Eye (tissue), 1 donor: ENCODE measurements at places on chromosomes 7 and 10.
A peak's percentile ranks its signal among the peaks of the same experiment; 100 is the strongest.

DNA sequence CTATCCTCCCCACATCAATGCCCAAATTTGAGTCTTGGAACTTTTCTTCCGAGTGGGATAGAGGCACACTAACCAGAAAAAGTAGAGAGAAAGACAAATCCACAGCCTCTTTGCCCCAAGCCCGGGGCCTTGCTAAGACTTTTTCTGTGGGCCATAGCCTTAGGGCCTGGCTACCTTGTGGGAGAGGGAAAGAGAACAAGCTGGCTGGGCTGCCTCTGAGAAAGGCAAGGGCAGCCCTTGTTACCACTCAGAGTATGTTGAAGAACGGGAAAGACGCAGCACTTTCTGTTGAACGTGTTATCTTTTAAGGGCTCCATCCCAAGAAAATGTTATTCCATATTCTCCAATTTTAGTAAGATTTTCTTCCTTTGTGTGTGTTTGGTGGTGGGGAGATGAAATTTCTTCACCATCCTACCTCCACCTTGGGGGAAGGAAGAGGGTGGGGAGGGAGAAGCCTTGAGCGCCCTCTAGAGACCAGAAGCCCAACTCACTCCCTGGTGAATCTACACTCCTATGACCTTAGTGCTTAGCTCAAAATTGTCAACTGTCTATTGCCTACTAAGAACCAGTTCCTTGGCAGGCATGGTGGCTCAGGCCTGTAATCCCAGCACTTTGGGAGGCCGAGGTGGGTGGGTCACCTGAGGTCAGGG, 3.9 kb upstream of the NRF1 start:
- peak; percentile 28 for DNase-seq

- no peak for DNase-seq
These were observed 481.0 kb upstream of the SEMA3A start for GRCh38 chr7:84675633-84676034.

DNA sequence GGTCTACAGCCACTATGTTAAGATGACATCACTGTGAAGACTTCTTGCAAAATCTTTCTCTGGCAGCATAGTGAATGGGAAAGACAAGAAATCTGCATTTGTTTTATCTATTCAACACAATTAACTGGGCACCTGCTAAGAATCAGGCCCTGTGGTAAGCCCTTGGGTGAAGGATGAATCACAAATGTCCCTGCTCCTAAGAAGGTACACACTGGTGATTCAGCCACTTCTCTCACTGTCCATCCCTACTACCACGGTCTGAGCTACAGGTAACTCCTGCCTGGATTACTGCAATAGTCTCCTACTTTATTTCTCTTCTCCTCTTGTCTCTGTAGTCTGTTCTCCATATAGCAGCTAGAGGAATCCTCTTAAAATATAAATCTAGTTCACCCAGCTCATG, 116.1 kb downstream of the HIBADH start:
- DNase-seq = no peak

GRCh38 chr10:34423673-34424625, 391.1 kb downstream of the PARD3 start:
- no peak for DNase-seq

DNA sequence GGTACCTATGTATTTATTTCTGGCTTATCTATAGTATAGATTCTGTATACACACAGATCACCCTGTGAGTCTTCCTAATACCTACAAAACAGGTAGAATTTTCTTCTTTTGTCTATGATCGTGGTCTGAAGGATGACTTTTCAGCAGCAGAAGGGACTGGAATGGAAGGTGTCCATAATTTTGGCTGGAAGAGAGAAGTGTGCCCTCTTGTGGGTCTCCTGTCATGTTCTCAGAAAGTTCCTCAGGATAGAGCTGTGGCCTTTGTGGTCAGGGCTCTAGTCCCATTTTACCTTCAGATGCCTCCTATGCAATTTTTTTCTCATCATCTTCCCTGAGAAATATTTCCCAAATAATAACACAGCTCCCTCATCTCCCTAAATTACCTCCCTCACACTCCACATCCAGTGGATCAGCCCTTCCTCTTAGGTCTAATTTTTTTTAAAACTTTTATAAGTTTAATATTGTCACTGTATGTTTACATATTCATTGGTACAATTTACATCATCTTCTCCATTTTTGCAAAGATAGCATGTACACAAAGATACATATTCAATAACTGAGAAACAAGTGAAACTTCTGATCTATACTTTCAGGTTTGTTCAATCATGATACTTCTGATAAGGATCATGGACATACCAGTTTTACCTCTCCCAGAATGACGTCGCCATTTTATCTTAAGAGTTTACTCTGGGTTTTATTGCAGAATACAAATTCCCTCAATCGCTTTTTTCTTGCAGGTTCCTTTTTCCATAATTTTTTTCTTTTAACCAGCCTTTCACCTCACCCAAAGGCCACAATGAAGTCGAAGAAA, 112.7 kb downstream of the REEP3 start:
- peak; percentile 44 for DNase-seq

DNA sequence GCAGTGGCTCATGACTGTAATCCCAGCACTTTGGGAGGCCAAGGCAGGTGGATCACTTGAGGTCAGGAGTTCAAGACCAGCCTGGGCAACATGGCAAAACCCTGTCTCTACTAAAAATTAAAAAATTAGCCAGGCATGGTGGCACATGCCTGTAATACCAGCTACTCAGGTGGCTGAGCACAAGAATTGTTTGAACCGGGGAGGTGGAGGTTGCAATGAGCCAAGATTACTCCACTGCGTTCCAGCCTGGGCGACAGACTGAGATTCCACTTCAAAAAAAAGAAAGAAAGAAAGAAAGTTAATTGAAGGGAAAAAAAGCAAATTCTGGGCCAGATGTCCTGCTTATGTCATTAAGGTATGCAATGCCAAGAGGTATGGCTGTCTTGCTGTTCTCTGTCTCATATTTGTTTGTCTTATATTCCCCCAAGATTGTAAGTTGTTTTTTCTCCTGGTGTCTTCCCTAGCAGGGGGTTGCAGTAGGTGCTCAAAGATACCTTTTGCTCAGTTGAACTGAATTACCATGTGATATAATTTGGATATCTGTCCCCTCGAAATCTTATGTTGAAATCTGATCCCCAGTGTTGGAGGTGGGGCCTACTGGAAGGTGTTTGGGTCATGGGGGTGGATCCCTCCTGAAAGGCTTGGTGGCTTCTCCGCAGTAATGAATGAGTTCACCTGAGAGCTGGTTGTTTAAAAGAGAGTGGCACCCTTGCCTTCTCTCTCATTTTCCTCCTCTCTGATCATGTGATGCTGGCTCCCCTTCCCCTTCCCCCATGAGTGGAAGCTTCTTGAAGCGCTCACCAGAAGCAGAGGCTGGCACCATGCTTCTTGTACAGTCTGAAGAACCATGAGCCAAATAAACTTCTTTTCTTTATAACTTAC, 60.9 kb downstream of the MYOF start:
- no peak for DNase-seq

GRCh38 chr7:150323682-150324372, 482 bp upstream of the ACTR3C start:
- DNase-seq = peak; percentile 63

DNA sequence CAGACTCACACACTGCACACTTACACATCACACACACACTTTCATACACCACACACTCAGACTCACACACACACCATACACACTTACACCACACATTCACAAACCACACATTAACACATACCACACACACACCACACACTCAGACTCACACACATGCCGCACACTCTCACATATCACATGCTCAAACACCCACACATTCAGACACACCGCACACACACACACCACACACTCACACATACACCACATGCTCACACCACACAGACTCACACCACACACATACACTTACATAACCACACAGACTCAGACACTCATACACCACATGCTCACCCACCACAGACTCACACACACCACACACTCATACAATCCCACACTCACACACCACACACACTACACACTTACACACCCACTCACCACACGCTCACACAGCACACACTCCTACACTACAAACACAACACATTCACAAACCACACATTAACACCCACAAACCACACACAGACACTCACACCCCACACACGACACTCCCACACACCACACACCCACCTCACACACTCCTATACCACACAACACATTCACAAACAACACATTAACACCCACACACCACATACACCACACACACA, 125.4 kb downstream of the EVX1 start:
- DNase-seq = no peak

- DNase-seq = no peak
These were observed 893.0 kb downstream of the NRG3 start for GRCh38 chr10:82768040-82768439.
